SJSA1 (cell line): ENCODE measurements at places on chromosomes 3 and 15. TPM values are rescaled to one million over a fixed set of nuclear protein-coding genes. Genes with fewer than 3 reads are reported as not detected.

GRCh38 chr3:172074586-172074985 lies 35.2 kb downstream of the FNDC3B start:
- DNase-seq, result no peak

The ADGRG7 gene
- total RNA-seq, result not detected in 2 replicates

GRCh38 chr15:80507638-80508316 lies 103.6 kb downstream of the ARNT2 start:
- DNase-seq, result peak; percentile 79

The ARHGEF26 gene
- total RNA-seq, result 12.0 and 14.9 TPM in 2 replicates

The LRRC49 gene
- 5.1 and 12.1 TPM in 2 replicates for total RNA-seq

DNA sequence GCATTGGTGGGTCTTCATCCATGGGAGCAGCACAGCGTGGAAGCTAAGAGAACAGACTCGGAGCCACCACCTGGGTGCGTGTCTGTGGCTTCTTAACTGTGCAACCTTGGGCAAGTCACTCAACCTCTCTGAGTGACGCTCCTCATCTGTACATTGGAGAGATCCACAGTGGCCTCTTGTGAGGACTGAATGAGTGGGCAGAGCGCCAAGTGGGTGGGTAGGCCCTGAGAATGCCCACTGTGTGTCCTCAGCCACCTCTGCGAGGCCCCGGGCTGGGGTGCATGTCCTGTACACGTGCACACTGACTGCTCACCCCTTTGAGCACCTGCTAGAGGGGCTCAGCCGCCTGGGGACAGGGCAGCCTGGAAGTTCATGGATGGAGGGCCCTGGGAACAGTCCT lies 99.6 kb upstream of the PRR23E start:
- DNase-seq, result no peak

The MASP1 gene
- total RNA-seq, result 2.1 and 2.3 TPM in 2 replicates

The ATR gene
- 13.3 and 20.4 TPM in 2 replicates for total RNA-seq

DNA sequence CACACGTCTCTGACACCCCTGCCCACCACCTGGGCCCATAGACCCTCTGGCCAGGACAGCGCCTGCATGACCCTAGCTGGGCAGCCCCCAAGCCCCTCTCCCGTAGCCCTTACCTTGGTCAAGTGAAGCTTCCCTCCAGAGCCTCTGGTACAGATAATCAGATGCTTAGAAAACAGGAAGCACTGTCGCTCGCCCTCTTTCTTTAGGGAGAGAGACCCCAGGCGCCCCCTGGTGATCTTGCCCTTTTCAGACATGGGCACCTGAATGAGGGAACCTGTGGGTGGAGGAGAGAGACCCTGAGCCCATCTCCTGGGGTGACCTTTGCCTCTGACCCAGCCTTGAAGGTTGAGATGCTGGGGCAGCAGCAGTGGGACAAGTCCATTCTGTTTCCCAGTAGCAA lies 65.4 kb downstream of the RASGRF1 start:
- DNase-seq, result no peak

GRCh38 chr15:67180035-67180434 lies 74.4 kb downstream of the AAGAB start:
- DNase-seq, result no peak

DNA sequence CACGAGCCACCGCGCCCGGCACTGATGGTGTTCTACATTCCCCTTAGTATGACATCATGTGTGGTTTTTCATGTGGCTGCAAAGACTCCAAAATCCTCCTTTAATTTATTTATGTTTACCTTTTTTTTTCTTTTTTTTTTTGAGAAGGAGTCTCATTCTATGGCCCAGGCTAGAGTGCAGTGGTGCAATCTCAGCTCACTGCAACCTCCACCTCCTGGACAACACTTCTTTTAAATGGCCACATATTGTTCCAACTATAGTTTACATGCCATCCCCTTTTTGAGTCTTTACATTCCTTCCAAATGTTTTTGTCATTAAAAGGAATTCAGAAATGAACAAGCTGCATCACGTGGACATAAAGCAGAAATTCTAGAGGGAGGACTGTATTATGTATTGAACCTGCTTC lies 10.3 kb upstream of the CDV3 start:
- peak; percentile 68 for DNase-seq

GRCh38 chr15:86915811-86916331 lies 836.2 kb downstream of the AGBL1 start:
- peak; percentile 15 for DNase-seq

GRCh38 chr3:111418391-111418790 lies 123.6 kb upstream of the CD96 start:
- DNase-seq, result no peak
